PC-3 (cell line): ENCODE measurements at places on chromosomes 7 and 10. TPM values are rescaled to one million over a fixed set of nuclear protein-coding genes. Genes with fewer than 3 reads are reported as not detected.

- no peaks in the 10 kb centered on the region for H3K27me3 ChIP-seq
- no peaks in the 10 kb centered on the region for H3K4me1 ChIP-seq
- no peak overlapping the region for H3K4me3 ChIP-seq
- no peak for DNase-seq
- H3K36me3 ChIP-seq, result no peaks in the 10 kb centered on the region
These were observed 19.3 kb downstream of the ACBD7 start for GRCh38 chr10:15069230-15069629.

GRCh38 chr7:100599911-100600729 is 2.0 kb upstream of the PCOLCE start:
- H3K27me3 ChIP-seq, result no peaks in the 10 kb centered on the region
- H3K4me1 ChIP-seq, result peaks cover 6% of the 10 kb centered on the region; the same call in 1 of the 2 replicates
- no peak overlapping the region for H3K4me3 ChIP-seq
- DNase-seq, result no peak
- no peaks in the 10 kb centered on the region for H3K36me3 ChIP-seq

DNA sequence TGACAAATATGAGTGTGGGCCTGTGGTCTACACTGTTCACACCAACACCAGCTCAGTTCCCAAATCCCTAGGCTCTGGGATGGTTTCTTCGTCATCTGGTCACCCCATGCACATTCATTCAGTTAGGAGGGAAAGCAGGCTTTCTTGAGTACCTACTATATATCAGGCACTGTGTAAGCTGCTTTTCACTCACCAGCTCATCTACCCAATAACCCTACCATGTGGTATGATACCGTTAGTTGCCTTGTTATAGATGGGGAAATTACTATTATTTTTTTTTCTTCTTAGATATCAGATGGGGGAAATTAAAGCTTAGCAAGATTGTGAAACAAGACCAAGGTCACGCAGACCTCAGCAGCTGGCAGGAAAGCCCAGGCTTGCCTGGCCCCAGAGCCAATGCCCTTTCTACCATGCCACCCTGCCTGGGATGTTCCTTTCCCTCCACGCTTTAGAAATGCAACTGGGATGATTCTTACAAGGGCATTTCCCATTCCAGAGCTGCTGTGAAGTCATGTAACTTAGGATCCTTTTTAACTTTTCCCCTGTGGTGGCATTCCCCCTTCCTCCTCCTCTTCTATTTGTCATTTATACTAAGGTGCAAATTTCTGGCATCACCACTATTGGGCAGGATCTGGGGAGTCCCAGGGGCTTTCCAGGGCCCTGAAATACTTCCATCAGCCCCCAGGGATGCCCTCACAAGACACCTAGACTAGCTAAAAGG is 93.1 kb upstream of the EFCAB10 start:
- no peaks in the 10 kb centered on the region for H3K27me3 ChIP-seq
- no peaks in the 10 kb centered on the region for H3K36me3 ChIP-seq
- peaks cover 18% of the 10 kb centered on the region for H3K4me1 ChIP-seq
- no peak for DNase-seq
- H3K4me3 ChIP-seq, result no peak overlapping the region
- H3K27ac ChIP-seq, result no peak overlapping the region

DNA sequence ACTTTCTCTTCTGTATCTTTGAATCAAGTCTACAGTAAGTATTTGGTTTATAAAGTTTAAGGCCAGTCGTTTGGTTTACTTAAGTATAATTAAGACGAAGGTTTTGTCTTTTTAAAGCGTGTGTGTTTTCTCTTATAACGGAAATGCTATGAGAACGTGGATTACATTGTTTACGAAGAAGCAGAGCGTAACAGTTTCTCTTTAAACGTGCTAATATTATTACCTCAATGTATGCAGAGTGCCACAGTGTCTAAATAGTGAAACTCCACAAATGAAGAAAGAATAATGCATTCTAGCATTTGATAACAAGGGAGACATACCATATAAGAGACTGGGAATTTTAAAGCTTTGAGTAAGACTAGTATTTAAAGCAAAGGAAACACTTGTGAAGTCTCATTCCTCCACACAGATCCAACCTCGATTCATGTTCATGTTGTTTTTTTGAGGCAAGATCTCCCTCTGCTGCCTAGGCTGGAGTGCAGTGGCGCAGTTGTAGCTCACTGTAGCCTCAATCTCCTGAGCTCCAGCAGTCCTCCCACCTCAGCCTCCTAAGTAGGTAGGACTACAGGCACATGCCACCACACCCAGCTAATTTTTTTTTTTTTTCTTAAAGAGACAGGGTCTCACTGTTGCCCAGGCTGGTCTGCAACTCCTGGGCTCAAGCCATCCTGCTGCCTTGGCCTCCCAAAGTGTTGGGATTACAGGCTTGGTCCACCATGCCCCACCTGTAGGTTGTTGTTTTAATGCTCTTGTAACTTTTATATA is 75.1 kb downstream of the ANKRD61 start:
- 0 out of 2 replicates have a peak, but pooled peaks cover 9% of the 10 kb centered on the region for H3K4me1 ChIP-seq
- no peaks in the 10 kb centered on the region for H3K27me3 ChIP-seq
- H3K36me3 ChIP-seq, result no peaks in the 10 kb centered on the region
- no peak overlapping the region for H3K27ac ChIP-seq

DNA sequence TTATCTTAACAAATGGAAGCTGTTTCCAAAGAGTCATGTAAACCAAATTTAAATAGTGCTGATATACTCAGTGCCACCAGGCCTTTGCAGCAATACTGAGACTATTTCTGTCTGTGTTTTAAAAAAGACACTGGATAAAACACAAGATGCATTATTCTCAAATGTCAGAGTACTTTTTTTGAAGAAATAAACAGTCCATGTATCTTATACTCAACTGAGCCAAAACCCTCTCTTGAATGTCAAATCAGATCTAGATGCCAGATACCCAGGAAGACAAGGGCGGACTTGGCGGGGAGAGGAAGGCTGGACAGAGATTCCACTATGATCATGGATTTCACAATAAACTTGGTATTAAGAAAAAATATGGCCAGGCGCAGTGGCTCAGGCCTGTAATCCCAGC is 127.6 kb downstream of the COBL start:
- DNase-seq, result no peak
- H3K27ac ChIP-seq, result no peak overlapping the region
- H3K4me3 ChIP-seq, result no peak overlapping the region
- no peaks in the 10 kb centered on the region; the same call in 1 of the 2 replicates for H3K4me1 ChIP-seq
- no peaks in the 10 kb centered on the region for H3K27me3 ChIP-seq

DNA sequence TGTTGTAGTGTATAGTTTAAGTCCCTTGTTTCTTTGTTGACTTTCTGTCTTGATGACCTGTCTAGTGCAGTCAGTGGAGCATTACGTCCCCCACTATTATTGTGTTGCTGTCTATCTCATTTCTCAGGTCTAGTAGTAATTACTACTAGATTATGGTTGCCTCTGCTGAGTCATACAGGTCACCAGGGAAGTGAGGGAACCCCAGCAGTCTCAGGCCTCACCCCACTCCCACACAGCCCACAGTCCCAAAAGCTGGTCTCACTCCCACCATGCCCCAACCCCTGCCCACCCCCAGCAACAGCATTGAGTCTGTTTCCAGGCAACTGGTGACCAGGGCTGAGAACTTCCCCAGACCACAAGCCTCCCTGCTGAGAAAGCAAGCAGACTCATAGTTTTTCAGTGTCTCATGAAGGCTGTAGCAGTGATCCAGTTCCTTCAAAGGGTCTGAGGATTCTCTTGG is 88.0 kb downstream of the PLXDC2 start:
- H3K36me3 ChIP-seq, result no peaks in the 10 kb centered on the region
- DNase-seq, result no peak
- H3K27me3 ChIP-seq, result no peaks in the 10 kb centered on the region
- no peak overlapping the region for H3K27ac ChIP-seq
- H3K4me1 ChIP-seq, result peaks cover 7% of the 10 kb centered on the region; the same call in 1 of the 2 replicates
- no peak overlapping the region for H3K4me3 ChIP-seq

GRCh38 chr10:67602268-67602950 is 93.6 kb downstream of the CTNNA3 start:
- no peaks in the 10 kb centered on the region for H3K27me3 ChIP-seq
- no peak overlapping the region for H3K27ac ChIP-seq
- no peak overlapping the region for H3K4me3 ChIP-seq
- peaks cover 42% of the 10 kb centered on the region for H3K4me1 ChIP-seq
- H3K36me3 ChIP-seq, result no peaks in the 10 kb centered on the region
- DNase-seq, result peak; percentile 100

GRCh38 chr7:36601601-36602000 is 122.7 kb downstream of the AOAH start:
- H3K27me3 ChIP-seq, result peaks cover 2% of the 10 kb centered on the region; the same call in 1 of the 2 replicates
- no peak for DNase-seq
- peaks cover 50% of the 10 kb centered on the region for H3K4me1 ChIP-seq
- peak overlapping the region; percentile 83 for H3K27ac ChIP-seq
- no peaks in the 10 kb centered on the region for H3K36me3 ChIP-seq

DNA sequence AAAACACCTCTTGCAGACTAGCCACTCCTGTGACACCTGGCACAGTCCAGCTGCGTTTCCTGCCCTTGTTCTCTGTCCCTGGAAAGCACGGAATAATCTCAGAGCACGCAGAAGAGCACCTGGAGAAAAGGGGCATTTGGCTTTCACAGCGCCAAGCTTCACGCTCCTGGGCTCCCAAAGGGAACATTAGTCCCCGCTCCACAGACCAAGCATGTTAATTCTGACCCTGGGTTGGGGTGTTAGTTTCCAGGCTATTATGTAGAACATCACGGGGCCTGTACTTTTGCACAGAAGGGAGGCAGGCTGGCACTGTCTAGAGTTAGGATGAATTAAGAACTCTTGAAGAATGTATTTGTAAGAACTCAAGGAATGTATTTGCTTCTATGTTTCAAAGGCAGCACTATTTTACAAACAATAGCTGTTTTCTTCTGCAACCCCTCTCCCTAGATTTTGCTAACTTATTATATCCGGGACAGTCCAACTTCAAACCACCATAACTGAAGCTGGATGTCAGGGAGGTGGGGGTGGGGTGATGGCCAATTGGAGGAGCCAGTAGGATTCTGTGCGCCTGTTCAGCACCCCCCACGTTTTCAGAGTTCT is 62.2 kb upstream of the TRIM8 start:
- H3K27ac ChIP-seq, result no peak overlapping the region
- H3K27me3 ChIP-seq, result no peaks in the 10 kb centered on the region
- H3K36me3 ChIP-seq, result no peaks in the 10 kb centered on the region
- no peak overlapping the region for H3K4me3 ChIP-seq
- DNase-seq, result no peak

DNA sequence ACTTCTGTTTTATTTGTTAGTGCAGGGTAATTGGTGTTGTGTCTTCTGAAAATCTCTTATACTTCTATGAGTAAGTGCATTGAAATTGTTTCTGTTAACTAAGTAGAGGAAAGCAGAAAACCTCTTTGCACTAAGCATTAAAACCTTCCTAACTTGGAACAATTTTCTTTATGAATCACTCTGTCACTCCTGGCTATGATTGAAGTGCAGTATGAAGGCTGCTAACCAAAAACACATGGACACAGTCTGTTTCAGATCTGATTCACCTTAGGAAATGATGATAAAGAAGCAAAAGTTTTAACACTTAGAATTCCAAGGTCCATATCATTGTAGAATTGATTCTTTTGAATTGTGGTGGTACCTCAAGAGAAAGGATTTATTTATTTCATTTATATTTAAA is 41.9 kb downstream of the MET start:
- H3K4me1 ChIP-seq, result peaks cover 58% of the 10 kb centered on the region
- DNase-seq, result peak; percentile 21
- no peak overlapping the region for H3K27ac ChIP-seq
- H3K27me3 ChIP-seq, result no peaks in the 10 kb centered on the region

GRCh38 chr7:132919771-132920170 is 162.1 kb downstream of the CHCHD3 start:
- H3K27me3 ChIP-seq, result no peaks in the 10 kb centered on the region
- no peaks in the 10 kb centered on the region for H3K36me3 ChIP-seq
- no peak for DNase-seq
- no peak overlapping the region for H3K4me3 ChIP-seq

The SMURF1 gene
- total RNA-seq, result 30.2 and 32.3 TPM in 2 replicates

The EPHA1 gene
- total RNA-seq, result 43.9 and 46.4 TPM in 2 replicates

The DKK1 gene
- 1,187 and 1,592 TPM in 2 replicates for total RNA-seq

GRCh38 chr7:56009695-56010094 is 41.5 kb downstream of the PSPH start:
- no peak overlapping the region for H3K27ac ChIP-seq
- H3K36me3 ChIP-seq, result no peaks in the 10 kb centered on the region
- H3K4me3 ChIP-seq, result no peak overlapping the region
- H3K27me3 ChIP-seq, result no peaks in the 10 kb centered on the region
- H3K4me1 ChIP-seq, result no peaks in the 10 kb centered on the region

DNA sequence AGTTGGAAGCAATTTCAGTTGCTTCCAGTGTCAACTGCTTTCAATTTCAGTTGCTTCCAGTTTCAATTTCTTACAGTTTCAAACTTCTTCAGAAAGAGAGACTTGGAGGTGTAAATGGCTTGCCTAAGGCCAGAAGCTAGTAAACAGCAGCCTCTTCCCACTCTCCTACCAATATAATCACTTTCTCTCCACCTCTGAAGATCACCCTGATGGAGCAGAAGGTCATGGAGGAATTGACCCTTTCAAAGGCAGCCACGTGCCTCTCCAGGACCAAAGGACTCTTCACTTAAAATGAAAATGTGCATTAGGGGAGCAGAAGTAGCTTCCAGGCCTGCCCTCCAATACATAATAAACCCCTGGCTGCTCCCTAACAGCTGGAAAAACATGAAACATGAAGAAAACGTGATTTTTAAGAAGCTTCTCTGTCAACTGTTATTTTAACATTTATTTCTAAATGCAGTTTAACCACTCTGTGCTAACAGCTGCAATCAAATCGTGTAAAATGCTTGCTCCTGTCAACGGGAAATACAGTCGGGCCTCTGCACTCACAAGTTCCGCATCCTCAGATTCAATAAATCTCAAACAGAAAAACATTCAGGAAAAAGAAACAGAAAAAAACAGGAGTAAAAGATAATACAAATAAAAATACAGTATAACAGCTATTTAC is 1020.6 kb downstream of the XPNPEP1 start:
- no peaks in the 10 kb centered on the region for H3K4me1 ChIP-seq
- H3K27ac ChIP-seq, result no peak overlapping the region
- no peaks in the 10 kb centered on the region for H3K36me3 ChIP-seq
- H3K27me3 ChIP-seq, result no peaks in the 10 kb centered on the region

- no peaks in the 10 kb centered on the region for H3K27me3 ChIP-seq
- peaks cover 23% of the 10 kb centered on the region for H3K4me1 ChIP-seq
- H3K4me3 ChIP-seq, result peak overlapping the region; percentile 64
- no peaks in the 10 kb centered on the region for H3K36me3 ChIP-seq
These were observed 62.9 kb upstream of the MKRN1 start for GRCh38 chr7:140542228-140542603.

The ZNF736 gene
- 2.7 and 10.7 TPM in 2 replicates for total RNA-seq

The LRMDA gene
- 1.2 and 3.6 TPM in 2 replicates for total RNA-seq

The TCF7L2 gene
- 14.3 and 16.1 TPM in 2 replicates for total RNA-seq

DNA sequence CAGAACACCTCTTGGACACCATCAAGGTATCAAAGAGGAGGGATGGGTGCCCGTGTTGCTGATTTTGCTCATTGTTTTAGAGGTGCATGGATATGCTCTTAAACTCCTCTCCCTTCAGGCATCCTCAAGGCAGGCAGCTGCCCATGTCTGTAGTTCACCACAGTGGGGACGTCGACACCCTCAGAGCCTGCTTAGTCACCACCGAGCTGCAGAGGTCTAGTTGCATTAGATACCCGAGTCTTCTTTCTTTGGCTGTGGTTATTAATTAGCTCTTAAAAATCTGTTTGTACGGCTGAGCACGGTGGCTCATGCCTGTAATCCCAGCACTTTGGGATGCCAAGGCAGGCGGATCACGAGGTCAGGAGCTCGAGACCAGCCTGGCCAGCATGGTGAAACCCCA is 24.7 kb upstream of the TSPAN13 start:
- H3K36me3 ChIP-seq, result no peaks in the 10 kb centered on the region
- no peak overlapping the region for H3K27ac ChIP-seq
- H3K4me3 ChIP-seq, result no peak overlapping the region
- H3K27me3 ChIP-seq, result no peaks in the 10 kb centered on the region
